ENCODE measurements at places on chromosomes 11 and 22.

- no peak for DNase-seq
These were observed 133.8 kb upstream of the TRPC6 start for GRCh38 chr11:101717619-101718018.

DNA sequence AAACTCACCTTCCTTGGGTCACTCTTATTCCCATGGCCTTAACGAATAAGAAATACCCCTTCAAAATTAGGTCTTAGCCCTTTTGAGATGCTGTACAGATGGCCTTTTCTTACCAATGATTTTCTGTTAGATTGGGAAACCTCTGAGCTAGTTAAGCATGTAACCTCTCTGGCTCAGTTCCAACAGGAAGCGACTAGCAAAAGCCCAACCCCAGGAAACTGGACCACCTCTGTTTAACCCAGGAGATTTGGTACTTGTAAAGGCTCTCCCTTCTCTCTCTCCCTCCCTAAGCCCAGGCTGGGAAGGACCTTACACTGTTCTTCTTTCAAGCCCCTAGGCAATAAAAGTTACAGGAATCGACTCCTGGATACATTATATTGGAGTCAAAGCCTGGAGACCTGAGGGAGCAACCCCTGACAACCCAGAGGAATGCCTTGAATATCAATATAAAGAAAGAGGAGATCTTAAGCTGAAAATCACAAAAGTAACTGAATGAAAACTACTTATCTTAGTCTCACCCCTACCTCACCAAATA, 11.7 kb downstream of the APIP start:
- no peak for DNase-seq

DNA sequence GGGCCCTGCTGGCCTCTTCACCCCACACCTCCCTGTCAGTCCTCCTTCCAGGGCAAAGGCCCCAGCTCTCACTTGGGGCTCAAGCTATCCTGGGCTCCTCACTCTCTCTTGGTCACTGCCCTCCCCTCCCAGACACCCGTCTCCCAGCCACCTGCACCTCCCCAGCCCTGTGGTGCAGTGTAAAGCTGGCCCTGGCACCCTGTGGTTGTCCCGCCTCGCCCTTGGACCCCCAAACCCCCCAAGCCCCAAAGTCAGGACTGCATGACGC, 16.8 kb upstream of the PPARA start:
- no peak for DNase-seq

GRCh38 chr22:23129149-23129548, 12.6 kb downstream of the RSPH14 start:
- no peak for DNase-seq
